ENCODE measurements at places on chromosomes 3 and 15.

- DNase-seq = no peak
These were observed 81.2 kb upstream of the TCF12 start for GRCh38 chr15:56837273-56837672.

DNA sequence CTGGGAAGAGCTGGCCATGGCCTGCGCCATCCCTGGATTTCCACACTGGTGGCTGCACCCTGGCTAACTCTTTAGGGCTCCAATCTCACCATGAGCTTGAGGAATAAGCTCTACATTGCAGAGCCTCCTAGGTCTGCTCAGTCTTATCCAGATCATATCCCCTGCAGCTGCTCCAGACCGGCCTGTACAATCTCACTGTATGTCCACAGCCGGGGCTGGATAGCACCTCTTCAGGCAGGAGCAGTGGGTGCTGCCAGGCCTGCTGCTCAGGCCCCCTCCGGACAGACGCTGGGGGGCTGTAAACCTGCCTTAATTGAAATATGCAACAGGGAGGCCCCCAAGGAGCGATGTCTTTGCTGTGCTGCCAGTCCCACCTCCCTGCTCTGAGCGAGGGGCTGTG lies 15.6 kb downstream of the INSYN1 start:
- DNase-seq = no peak

- peak; percentile 68 for DNase-seq
These were observed 34.9 kb upstream of the NRROS start for GRCh38 chr3:196604548-196604947.

GRCh38 chr3:72274493-72275330 lies 489.8 kb upstream of the PROK2 start:
- peak; percentile 37 for DNase-seq

GRCh38 chr3:16304061-16305010 lies 39.3 kb downstream of the OXNAD1 start:
- DNase-seq = no peak

All from central memory CD4-positive, alpha-beta T cell (primary cell).